ENCODE measurements at places on chromosomes 4 and X.

DNA sequence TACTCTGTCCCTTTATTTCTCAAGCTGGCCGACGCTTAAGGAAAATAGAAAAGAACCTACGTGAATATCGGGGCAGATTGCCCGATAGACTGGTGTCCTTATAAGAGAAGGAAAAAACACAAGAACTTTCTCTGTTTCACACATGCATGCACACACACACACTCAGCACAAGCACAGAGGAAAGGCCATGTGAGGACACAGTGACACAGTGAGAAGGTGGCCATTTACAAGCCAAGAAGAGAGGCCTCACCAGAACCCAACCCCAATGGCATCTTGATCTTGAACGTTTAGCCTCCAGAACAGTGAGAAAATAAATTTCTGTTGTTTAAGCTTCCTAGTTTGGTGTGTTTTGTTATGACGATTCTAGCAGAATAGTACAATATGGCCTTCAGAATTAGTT lies 37.0 kb downstream of the SPRY1 start:
- no peak for DNase-seq

- DNase-seq = no peak
Observed at GRCh38 chr4:22019676-22020075, 71.1 kb upstream of the KCNIP4 start.

GRCh38 chrX:109841869-109842579 lies 109.0 kb upstream of the ACSL4 start:
- no peak for DNase-seq

- no peak for DNase-seq
Observed at GRCh38 chrX:115260330-115260729, 26.4 kb upstream of the LRCH2 start.

DNA sequence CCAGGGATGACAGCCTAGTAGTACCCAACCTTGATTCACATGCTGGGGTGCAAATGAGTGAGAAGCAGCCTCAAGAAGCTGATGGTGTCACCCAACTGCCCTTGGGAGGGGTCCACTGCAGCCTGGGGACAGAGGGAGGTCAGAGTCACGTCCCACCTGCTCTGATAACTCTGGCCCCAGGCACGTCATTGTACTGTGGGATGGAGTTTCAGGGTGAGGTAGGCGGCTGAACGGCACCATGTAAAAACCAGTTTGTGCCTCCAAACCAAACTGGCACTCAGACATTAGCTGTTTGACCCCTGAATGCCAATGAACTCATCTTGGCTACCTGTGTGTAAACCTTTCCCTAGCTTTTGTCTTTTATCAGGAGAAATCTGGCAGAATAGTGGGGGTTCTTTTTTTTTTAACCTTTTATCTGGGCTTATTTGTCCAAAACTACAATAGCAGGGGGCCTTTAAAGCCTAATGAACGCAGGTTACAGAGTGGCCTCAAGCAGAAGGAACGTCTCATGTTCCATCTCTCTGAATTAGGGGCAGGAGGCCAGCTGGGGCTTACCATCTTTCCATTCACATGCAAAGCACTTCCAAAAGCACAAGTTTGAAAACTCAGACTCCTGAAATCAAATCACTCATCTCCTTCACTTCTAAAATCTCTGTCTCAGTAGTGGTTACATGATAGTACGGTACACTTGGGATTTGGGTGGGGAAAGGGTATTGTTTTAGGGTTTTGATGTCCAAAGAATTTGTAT lies 89.4 kb downstream of the IRF2 start:
- DNase-seq = no peak

Data from stimulated activated CD8-positive, alpha-beta memory T cell treated with anti-CD3 and anti-CD28 coated beads, Interleukin-4, amount 100 ng/mL, for 24 hours (primary cell).